Retinal pigment epithelial cell (primary cell): ENCODE measurements at places on chromosomes 4 and X.

DNA sequence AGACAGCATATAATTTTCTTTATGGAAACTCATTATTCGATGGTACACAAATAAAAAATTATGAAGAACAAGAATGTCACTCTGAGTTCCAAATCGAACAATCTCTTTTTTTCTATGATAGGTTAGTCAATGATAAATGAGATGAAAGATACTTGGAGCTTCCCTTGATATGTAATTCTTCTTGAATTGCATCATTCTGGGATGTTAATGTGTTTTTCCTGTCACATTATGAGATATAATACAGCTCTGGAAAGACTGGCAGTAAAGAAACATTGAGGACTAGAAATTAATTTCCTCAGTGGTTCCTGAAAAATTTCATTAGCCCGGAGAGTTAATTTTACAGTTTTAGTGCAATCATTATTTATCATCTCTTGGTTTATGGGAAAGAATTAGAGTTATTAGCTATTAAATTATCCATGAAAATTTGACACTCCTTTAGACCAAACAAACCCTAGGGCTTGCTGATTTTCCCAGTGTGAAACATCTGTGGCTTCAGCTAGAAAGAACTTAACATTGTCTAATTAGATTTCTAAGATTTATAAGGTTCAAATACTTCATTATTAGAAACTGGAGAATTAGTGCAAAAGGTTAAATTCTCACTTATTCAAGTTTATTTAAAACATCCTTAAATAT, 1546.6 kb upstream of the TENM3 start:
- DNase-seq: no peak

GRCh38 chrX:147174591-147174990, 360.0 kb upstream of the CXorf51A start:
- no peak for DNase-seq

- DNase-seq: no peak
Measured at GRCh38 chr4:36624030-36624429, 342.6 kb downstream of the DTHD1 start.

GRCh38 chrX:34770511-34770910, 113.4 kb upstream of the TMEM47 start:
- no peak for DNase-seq

DNA sequence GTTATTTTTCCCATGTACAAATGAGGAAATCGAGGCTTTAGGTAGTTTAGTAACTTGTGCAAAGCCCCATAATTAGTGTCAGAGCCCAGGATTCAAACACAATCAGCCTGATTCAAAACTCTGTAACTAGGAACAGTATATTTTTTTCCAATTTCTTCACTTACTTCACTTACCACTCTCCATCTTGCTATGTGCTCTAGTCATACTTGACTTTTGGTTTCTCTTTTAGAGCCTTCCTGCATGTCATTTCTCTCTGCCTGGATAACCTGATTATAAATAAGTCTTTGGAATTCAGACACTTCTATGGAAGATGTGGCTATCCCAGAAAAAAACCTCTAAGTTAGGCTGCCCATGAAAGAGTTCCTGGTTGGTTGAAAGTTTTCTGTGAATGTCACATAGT, 22.2 kb downstream of the SATL1 start:
- no peak for DNase-seq

GRCh38 chr4:41399231-41399630, 138.7 kb upstream of the LIMCH1 start:
- DNase-seq: no peak

GRCh38 chrX:129932821-129933321, 26.9 kb downstream of the UTP14A start:
- no peak for DNase-seq

- DNase-seq: no peak
Measured at GRCh38 chr4:78218260-78218659, 161.1 kb downstream of the FRAS1 start.

DNA sequence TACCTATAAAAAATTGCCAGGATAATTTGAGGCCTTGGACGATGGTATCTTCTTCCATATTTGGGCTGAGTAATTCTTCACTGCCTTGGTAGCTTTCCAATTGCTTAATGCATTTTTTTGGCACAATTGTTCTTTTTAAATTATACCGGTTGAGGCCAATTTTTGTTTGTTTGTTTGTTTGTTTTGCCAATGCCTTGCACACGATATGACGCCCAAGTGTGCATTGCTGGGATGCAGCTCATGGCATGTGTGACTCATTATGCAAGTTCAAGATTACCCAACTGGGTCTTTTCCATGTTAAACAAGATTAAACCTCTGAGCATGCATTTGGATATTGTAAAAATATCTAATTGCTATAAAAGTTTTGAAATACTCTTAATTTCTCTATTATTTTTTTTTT, 71.1 kb upstream of the KCNIP4 start:
- DNase-seq: no peak

DNA sequence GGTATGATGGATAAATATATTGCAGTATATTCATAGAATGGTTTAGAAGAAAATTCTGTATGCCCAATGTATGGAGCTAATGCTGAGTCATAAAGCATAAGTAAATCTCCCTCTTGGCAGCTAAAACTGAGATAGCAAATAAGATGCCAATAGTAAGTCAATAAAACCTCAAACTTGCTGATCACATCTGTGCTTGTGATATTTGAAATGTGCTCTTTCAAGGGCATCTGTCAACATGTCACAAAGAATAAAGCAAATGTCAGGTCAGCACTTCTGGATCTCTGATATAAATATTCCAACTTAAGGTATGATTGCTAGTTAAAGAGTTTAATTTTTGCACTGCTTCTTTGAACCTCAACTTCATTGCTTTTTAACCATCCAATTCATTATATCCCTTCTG, 262.3 kb upstream of the EMCN start:
- no peak for DNase-seq

DNA sequence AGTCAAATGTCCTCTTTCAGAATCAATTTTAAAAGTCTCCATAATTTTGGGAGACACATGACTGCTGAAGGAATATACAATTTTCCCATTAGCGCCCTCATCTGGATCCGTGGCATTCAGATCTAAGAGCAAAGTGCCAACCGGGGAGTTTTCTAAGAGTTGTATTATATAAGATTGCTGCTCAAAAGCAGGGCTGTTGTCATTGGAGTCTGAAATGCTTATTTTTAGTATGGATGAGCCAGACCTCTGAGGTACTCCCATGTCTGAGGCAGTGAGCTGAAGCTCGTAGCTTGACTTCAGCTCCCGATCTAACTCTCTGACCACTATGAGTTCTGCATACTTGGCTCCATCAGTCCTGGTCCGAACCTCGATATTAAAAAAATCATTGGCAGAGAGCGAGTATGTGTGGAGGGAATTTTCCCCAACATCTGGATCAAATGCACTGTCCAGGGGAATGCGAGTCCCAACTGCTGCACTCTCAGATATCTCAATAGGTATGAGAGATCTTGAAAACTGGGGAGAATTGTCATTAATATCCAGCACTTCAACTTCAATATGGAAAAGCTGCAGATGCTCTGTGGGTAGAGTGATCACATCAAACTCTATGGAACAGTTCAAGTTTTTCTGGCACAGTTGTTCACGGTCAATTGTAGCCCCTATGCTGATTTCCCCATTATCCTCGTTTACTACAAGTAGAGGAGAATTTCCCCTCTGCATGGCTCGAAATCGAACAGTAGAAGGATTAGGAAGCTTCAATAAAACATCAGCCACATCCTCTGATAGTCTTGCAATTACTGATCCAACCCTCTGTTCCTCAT, 917 bp downstream of the PCDH18 start:
- DNase-seq: no peak

DNA sequence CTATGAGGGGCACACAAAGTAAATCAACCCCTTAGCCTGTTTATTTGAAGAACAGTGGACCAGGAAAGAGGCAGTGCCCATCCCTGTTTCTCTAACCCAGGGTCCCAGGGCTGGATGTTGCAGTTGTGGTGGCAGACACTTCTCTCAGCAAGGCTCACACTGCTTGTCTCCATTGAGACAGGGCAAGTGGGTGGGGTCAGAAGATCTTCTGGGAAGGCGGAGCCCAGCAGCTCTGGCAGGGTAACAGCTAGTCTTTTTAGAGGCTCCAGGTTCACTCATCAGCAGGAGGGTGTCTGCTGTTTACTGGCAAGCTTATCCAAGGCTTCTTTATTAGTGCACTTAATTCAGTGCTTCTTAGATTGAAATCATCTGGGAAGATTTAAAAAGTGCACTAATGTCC, 659.8 kb upstream of the DIPK2B start:
- no peak for DNase-seq

DNA sequence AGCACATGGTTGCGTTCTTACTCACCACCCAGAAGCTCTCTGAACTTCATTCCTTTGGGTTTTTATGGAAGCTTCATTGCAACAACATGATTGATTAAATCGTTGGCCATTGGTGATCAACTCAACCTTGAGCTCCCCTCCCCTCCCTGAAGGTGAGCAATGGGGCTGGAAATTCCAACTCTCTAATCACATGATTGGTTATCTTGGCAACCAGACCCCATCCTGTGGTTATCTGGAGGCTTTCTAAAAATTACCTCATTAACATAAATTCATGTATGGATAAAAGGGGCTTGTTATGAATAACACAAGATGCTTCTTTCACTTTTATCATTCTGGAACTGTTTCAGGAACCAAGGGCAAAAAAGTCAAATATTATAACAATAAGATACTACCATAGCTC, 34.6 kb upstream of the NMU start:
- DNase-seq: no peak

DNA sequence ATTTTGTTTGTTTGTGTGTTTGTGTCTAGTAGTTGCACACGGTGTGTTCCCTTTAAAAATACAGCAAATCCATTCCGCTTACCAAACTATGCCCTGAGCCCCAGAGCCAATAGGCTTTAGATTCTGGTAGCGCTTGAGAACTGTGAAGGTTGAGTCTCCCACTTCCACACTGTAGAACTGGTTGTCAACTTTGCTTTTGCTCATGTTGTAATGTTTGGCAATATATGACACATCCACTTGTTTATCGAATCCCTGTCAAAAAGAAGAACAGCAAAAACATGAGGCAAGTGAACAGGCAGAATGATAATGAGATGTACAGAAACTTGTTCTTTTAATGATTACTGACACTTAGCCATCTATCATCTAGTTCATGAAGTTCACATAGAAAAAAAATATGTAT, 200.6 kb downstream of the MAPK10 start:
- DNase-seq: no peak

DNA sequence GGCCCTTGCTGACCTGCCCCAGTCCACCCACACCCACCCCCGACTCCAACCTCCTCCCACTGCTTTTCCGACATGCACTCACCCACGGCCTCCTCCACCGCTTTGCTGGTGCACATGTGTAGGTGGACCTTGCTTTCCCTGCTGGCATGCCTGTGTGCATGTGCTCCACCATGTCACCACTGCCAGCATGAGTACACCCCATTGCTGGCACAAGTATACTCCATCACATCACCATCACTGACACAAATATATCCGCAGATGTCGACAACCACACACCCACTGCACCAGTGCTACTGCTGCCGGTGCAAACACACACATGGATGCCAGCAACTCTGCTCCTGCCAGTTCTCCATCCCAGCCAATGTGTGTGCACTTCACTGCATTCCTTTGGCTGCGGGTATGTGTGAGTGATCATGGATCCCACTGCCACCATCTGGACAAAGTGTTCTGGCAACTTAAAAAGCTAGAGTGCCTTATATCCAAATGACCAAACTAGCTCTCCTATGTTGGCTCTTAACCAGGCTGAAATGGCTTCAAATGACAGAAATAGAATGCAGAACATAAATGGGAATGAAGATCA, 1072.3 kb downstream of the RAPGEF2 start:
- DNase-seq: no peak

GRCh38 chr4:19455850-19456602, 795.7 kb upstream of the SLIT2 start:
- DNase-seq: no peak

- DNase-seq: no peak
Measured at GRCh38 chrX:80812176-80812575, 2.5 kb upstream of the BRWD3 start.

DNA sequence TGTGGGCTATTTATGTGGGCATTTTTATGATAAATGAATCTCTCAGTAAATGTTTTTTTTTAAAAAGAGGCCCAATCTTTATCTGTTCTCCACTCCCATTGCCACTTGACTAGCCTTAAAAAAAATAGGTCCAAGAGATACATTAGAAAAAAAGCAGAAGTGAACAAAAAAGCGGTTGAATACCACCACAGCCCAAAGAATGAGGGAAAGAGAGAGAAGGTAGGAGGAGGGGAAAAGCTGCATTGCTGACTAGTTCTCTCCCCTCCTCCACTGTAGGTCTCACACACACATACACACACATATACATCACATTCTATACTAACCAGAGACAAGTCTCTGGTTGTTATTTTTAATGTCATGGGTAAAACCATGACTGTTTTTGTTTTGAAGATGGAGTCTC, 95.8 kb upstream of the IL13RA1 start:
- DNase-seq: no peak

GRCh38 chrX:72604112-72604511, 31.5 kb upstream of the HDAC8 start:
- DNase-seq: no peak

DNA sequence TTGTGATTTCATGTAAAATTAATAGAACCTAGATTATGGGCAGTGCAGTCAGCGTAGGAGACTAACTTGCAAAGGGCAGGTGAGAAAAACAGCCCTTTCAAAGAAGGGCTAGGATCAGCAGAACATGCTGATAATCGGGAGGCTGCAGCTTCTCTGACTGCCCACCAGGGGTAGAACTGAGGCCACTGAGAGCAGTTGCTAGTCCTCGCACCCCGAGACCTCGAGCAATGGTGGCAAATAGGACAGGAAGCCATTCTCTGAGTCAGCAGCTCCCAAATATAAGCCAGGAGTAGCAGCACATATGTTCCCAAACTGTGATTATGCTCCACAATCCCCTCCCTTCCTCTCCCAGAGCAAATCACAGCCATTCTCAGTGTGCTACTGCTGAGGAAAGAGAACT, 186.5 kb downstream of the MSL3 start:
- peak; percentile 14 for DNase-seq

- no peak for DNase-seq
Measured at GRCh38 chr4:154368060-154368459, 123.5 kb downstream of the DCHS2 start.

DNA sequence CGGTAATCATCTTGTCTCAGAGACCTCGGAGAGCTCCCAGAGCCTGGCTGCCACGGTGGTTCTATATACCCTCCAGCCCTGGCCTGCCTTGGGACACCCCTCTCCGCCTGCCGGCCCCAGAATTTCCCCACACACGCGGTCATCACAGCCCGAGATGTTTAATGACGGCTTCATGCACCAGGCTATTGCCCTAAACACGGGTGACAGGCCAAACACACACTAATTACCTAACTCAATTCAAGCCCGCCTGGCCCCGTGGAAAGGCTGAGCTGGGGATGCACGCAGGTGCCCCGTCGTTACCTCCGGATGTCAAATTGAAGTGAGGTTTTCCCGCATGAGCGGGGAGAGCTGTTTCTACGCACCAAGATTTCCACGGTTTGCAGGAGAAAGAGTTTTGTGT, 72.9 kb upstream of the PPP2R3B start:
- no peak for DNase-seq

DNA sequence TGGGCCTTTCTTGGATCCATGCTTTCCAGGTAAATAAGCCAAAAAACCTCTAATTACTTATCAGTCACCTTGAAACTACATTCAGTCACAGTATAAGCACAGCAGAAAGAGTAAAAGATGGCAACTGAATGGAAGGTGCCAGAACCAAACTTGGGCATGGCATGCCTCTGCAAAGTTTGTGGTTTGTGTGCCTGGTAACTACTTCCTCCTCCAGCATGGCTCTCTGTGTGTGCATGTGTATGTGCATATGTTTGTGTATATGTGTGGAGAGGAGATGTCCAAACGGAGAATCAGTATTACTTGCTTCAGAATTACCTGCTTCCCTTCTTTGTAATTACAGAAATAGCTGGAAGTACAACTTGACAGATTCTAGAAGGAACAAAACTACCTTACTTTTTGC, 67.5 kb downstream of the AGTR2 start:
- no peak for DNase-seq
